Dermis blood vessel endothelial cell (primary cell): ENCODE measurements at places on chromosomes 3 and 15. TPM values are rescaled to one million over a fixed set of nuclear protein-coding genes. Genes with fewer than 3 reads are reported as not detected.

- DNase-seq, result peak; percentile 49
Observed at GRCh38 chr15:51077221-51078153, 17.2 kb downstream of the TNFAIP8L3 start.

DNA sequence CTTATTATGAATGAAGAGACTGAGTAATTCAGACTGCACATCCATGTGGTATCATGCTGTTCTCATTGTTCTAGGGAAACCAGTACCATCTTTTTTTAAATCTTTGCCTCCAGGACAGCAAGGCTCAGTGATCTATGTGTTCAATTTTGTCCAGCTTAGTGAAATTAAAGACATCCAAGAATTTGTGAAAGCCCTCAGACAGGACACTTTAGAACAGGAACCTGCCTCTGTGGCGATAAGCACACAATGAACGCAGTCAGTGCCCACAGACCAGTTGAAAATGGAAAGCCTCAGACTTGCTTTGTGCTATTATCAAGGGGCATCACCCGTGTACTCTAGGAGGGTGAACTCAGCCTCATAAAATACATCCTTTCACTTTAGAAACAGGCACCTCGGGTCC lies 20.1 kb downstream of the EID1 start:
- DNase-seq, result no peak

DNA sequence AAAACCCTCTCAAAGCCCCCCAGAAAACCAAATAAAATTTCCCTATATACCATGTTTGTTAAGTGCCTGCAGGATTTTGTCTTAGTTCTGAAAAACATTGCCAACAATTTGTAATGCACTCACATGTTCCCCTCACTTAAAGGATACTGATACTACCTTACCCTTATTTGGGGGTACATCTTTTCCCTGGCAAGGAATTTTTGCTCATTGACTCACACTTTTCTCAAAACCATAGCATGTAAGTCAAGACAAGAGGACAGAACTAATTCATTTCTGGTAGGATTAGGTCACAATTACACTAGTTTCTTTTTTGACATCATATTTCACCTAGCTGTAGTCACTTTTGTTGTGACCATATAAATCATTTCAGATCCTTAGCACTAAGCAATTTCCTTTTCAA lies 222.2 kb downstream of the THRB start:
- DNase-seq, result no peak

DNA sequence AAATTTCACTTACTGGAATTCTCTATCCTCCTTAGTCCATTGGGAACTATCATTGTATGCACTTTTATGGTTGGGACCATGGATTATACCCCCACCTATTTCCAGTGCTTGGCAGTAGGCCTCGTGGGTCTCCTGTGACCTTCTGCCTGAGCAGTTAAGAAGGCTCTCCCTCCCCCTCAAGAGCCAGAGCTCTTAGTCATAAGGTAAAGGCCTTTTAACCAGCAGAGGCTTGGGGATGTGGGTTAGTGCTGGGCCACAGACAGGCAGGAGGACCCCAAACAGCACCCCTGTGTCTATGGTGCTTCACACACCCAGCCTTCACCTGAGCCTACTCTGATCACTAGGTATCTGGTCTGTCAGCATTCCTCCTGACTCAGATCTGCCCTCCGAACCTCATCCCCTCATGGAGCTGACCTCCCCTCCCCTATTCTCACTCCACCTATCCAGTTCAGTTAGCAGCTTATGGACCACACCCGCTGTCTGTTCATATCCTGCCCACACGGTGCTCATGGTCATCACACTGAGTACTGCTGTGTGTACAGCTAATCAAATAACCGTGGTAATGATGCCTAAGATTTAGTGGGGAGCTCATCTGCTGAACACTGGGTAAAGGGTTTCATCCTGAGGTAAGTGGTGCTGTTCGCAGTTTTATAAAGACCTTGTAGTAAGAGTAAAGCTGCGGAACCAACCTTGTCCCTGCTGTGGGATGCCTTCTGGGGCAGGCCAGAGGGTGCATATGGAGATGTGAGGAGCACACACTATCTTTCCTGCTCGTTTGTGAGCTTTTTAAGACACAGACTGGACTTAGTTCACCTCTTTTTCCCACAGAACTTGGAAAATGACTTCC lies 40.9 kb downstream of the KLHL18 start:
- DNase-seq, result no peak

The HESX1 gene
- total RNA-seq, result 0.34 and 0.47 TPM in 2 replicates

DNA sequence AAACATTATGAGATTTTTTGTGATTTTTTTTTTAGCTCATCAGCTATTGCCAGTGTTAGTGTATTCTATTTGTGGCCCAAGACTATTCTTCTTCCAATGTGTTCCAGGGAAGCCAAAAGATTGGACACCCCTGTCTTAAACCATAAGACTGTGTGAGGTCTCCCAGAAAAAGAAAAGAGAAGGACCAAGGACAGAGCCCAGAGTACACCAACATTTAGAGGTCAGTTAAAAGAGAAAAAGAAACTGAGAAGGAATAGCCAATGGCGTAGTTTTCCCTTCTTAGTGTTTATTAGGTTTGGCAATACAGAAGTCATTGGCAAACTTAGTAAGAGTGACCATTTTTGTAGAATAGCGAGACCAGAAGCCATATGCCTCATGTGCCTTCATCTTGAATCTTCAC lies 36.1 kb upstream of the SLC25A36 start:
- DNase-seq, result no peak

DNA sequence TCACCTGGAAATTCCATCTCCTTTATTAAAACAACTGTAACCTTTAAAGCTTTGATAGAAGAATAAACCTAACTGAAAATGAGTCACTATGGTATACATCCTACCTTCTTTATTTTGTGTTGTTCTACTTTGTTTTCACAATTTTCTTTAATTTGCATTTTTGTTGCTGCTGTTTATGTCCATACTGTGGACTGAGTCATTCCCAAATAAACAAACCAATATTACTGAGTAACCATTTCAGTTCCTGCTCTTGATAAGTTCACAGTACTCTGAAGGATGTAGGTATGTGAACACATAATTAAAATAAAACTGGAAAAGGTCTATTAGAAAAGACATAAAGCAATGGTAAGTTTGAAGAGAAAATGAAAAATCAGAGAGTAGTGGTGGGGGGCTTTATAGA lies 528.5 kb upstream of the GOLIM4 start:
- no peak for DNase-seq

The TMEM266 gene
- total RNA-seq, result not detected in 2 replicates

GRCh38 chr3:185632996-185633395 lies 46.9 kb downstream of the SENP2 start:
- DNase-seq, result no peak

The MELTF gene
- total RNA-seq, result 1.8 and 2.0 TPM in 2 replicates

The CADPS gene
- not detected in 2 replicates for total RNA-seq

- no peak for DNase-seq
Observed at GRCh38 chr3:18477620-18478019, 52.5 kb upstream of the SATB1 start.

DNA sequence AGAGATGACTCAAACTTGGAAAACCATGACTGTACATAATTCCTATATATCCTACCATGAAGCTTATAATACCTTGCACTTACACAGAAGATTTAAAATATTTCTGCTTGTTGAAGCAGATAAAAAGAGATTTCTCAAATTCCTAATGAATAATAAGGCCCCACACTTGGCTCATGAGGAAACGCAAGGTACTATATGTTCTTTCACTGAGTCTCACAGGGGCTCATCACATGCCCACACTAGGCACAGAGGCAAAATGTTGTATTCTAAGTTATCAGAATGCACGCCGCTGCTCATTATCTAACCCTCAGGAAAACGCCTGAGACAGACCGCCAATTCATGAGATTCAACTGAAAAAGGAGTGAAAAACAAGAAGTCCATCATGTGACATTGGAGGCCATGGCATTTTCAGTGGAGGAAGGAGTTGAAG lies 5.6 kb downstream of the MYO1E start:
- no peak for DNase-seq

The RASL12 gene
- not detected in 2 replicates for total RNA-seq

GRCh38 chr15:78272316-78272715 lies 8.0 kb downstream of the DNAJA4 start:
- no peak for DNase-seq

The POU1F1 gene
- not detected in 2 replicates for total RNA-seq

DNA sequence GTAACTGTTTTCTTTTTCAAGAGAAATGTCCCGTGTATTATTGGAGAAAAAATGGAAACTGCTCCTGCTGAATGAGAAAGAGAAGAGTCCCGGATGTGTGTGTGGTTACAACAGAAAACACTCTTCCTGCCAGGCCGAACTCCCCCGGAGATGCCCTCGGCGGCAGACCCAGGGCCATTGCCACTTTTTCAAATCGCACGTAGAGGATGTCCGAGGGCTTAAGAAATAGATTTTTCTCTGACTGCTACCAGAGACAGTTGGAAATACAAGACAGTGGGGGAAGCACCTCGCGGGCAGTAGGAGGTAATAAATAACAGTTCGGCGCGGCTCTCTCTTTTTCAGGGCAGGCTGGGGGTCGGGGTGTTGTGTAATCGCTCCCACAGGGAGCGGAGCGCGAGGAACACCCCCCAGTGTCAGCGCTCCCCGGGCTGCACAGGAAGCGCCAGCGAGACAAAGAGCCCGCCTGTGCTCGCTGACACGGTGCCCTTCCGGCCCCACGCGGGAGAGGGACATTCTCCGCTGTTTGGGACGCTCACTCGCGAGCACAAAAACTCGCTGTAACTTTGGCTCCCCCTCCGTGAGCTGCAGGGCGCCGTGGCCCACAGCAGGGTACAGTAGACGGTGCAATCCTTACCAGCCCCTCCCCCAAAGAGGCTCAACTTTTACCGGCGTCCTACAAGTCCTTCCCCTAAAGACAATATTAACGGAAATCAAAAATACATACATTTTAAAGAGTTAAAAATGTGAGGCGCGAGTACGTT lies 1.1 kb downstream of the VGLL4 start:
- DNase-seq, result peak; percentile 84

- no peak for DNase-seq
Observed at GRCh38 chr15:100763835-100764750, 115.5 kb upstream of the ALDH1A3 start.

GRCh38 chr3:196654735-196655090 lies 15.2 kb downstream of the NRROS start:
- DNase-seq, result no peak

DNA sequence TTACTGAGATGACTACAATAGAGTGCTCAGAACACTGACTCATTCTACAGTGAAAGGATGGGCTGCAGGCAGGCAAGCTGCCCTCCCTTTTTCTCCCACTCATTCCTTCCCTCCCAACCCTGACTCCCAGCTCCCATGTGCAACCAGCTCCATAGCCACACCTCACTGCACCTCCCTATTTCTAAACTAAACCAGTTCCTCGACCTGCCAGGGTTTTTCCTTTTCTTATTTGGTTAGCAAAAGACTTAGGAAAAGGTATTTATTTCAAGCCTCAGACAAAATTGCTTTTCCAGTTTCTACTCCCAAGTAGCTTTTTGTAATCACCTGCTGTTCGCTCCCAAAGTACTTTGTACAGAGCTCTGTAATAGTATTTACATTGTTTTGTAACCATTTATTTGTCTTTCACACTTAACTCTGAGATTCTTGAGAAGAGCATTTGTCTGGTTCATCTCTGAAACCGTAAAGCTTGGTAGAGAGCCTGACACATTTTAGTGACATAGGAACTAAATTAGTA lies 2.2 kb downstream of the AADAC start:
- no peak for DNase-seq

GRCh38 chr3:65953881-65954733 lies 84.6 kb downstream of the MAGI1 start:
- peak; percentile 62 for DNase-seq

GRCh38 chr3:13241621-13242363 lies 168.6 kb upstream of the IQSEC1 start:
- no peak for DNase-seq

The RTP3 gene
- not detected in 2 replicates for total RNA-seq

- peak; percentile 86 for DNase-seq
Observed at GRCh38 chr3:185983495-185984141, 45.8 kb upstream of the TRA2B start.

- DNase-seq, result peak; percentile 49
Observed at GRCh38 chr3:113628316-113628715, 68.1 kb downstream of the USF3 start.

The ROPN1 gene
- not detected in 2 replicates for total RNA-seq

The CACNA2D2 gene
- not detected in 2 replicates for total RNA-seq

DNA sequence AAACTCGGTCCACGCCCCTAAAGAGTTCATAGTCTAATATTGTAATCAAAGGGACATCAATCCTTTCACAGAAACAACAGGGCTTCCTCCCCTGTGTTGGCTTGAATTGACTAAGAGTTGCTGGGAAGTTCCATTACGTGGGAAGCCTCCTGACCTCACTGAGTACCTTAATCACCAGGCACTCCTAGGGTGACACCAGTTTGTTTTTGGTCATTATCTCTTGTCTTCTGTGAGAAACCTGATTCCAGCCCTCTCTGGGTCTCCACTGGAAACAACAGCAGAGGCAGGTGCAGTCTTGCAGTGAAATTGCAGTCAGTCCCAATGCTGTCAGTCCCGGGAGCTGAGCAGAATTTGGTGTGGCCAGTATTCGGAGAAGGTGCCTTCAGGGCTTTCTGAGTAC lies 55.4 kb downstream of the BOC start:
- DNase-seq, result no peak

DNA sequence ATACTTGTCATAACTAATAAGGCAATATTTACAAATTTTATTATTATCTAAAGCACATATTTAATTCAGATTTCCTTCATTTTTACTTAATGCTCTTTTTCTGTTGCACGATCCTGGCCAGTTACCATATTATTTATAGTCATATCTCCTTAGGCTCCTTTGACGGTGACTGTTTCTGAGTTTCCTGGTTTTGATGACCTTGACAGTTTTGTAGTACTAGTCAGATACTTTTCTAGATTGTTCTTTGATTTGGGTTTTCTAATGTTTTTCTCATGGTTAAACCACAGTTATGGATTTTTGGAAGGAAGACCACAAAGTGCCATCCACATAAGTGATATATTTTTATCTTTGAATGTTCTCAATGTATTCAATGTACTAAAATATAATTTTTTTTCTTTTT lies 171.0 kb upstream of the NANOGP8 start:
- DNase-seq, result no peak

The RASGRF1 gene
- total RNA-seq, result 0.33 and 2.2 TPM in 2 replicates

DNA sequence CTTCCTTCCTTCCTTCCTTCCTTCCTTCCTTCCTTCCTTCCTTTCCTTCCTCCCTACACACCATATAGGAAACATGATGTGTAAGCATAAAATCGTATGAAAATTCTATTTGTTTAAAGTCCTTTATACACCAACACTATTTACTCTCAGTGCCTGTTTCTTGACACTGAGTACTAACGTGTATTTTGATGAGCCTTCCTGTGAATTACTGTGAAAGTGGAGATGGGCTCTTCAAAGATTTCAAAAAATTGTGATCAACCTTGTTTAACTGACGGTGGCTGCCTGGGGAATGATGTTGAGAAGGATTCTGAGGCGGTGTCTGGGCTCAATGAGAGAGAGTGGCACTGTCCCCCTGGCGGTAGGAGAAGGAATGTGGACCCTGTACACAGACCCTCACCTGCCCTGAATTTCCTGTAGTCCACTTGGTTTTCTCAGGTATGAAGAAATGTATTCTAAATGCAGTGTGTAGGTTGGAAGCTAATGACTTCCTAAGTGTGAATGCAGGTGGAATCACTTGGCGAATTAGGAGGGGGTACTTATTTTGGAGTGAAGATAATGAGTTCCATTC lies 237.9 kb downstream of the GAP43 start:
- DNase-seq, result no peak

GRCh38 chr15:74403588-74403919 lies 30.2 kb downstream of the SEMA7A start:
- no peak for DNase-seq
